ENCODE measurements at places on chromosomes 4 and X. TPM values are rescaled to one million over a fixed set of nuclear protein-coding genes. Genes with fewer than 3 reads are reported as not detected.

- peak; percentile 45 for DNase-seq
These were observed 761 bp downstream of the FGFRL1 start for GRCh38 chr4:1012034-1012739.

DNA sequence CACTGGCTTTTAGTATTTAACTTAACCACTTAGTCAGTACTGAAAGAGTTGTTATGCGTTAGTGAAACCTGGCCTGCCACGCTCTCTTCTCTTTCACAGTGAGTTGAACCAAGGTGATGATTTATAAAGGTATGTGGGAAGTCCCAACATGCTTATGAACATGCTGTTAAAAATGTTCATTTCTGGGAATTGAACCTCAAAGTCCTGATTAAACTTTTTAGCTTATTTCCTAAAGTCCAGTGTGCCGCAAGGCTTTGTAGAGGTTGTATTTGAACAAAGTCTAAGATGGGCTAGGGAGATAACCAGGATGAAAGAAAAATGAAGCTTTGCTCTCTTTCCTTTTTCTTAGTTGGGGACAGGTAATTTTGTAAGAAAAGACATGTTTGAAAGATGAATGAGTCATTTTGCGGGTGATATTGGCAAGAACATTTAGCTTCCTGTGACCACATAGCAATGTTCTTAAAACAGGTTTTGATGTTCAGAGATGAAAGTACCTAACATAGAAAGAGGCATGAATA, 270.3 kb downstream of the DTHD1 start:
- no peak for DNase-seq

DNA sequence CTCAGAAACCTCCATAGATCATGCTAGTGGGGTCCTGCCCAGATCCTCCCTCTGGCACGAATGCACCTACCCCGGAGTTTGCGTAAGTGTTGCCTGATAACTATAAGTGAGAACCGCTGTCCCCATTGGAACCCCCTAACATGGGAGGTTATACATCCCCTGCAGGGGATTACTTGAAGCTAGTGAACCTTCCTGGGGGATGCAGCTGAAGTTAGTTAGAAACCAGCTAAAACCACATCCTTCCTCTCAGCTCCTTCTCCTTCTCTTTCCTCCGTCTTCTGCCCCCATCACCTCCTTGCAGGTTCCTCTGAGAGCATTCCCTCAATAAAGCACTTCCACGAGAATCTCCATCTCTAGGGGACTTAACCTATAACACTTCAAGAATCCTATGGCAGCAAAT, 95.0 kb downstream of the ZNF827 start:
- no peak for DNase-seq

DNA sequence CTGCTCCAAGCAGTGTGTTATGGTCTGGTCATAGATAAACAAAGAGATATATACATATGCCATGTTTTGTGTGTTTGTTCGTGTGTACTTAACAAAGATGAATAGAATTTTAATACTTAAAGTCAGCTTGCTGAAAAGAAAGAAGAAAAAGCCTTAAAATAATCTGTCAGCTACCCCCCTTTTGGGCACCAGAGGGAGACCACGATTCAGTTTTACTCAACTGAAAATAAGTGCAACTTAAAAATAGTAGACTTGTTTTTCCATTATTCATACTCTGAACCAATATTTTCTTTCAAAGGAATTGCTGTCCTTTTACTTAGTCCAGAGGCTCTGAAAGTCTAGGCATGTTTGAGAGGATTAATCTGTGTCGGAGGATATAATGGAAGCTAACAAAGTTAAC, 181.7 kb upstream of the AGTR2 start:
- no peak for DNase-seq

- no peak for DNase-seq
These were observed 21.8 kb downstream of the TLR2 start for GRCh38 chr4:153705743-153706468.

DNA sequence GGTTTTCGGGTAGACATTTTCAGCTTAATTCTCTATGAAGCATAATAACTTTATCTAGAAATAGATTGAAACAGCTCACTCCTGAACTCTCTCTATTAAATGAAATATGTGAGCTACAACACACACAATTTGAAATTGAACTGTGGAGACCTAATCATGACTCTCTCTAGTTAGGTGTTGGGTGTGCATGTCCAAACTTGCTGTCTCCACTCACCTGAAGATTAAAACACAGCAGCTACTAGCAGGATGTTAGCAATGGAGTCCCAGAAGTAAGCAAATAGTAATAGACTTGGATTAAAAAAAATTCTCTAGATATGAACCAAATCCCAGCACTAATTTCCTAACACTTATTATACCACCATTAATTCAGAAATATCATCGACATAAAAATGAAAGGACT, 173.1 kb downstream of the FSTL5 start:
- DNase-seq, result no peak

DNA sequence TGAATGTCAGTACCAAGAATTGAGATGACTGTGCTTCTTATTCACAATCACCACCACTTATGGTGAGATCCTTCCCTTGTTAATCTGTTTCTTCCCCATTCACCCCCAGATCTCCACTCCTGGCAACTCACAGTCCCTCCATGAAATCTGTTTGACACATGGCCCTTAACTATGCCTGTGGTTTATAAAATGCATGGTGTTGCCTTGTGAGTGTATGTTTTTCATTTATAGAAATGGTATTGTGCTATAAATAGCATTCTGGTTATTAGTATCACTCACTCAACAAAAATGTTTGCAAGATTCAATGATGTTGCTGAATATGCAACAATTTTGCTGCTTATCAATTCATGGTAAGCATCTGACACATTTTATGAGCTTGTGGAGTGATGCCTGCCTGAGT, 131.0 kb downstream of the PRKX start:
- DNase-seq, result no peak

DNA sequence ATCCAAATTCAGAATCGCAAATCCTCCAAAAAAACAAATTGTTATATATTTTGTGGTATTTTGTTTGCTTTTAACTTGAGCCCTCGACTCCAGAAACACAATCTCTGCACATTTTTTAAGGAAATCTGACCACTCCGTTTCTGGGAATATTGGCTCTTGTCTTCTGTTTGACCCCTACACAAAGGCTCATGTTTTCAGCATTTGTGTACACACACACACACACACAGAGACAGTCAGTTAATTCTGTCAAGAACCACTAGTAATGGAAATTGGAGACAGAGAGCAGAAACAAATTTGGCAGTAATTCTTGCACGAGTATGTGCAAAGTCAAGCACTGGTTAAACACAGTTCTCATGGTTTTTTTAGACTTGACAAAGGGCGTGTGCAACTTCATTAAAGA, 115.4 kb downstream of the AFAP1 start:
- DNase-seq, result no peak

PALLD gene
- total RNA-seq, result 20.8 TPM

- peak; percentile 41 for DNase-seq
These were observed 108.4 kb downstream of the DOCK11 start for GRCh38 chrX:118603981-118604380.

DNA sequence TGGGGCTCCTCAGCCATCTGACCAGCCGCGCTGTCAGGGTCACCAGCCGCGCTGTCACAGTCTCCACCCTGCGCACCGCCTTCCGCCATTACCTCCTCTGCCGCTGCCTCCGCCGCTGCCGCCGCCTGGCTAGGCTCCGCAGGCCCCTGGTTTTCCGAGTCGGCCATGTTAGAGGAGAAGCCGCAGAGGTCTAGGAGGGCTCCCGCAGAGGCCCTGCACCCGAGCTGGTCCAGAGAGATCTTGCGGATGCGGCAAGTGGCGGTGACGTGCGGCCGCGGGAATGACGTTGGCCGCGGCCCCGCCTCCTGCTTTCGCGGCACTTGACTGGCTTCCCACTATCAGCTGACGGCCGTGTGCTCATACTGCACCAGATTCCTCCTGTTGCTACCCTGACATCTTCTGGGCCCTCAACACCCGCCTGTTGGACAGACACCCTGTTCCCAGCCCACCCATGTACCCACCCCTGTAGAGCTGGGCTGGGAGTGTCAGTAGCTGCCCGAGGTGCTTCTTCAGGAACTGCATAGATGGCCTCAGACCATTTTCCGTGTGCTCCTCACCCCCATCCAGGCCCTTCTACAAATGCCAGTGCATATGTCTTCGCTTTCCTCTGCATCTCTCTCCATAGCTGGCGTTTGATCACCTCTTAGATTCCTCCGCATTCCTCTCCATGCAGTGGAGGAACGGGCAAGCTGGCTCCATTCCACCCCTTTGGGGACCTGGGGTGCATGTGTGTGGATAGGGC, at the start of gene NAP1L5:
NAP1L5 (minus strand) TSS at position 242 of the 742 bp plus-strand sequence; CDS start at position 167, 75 bp downstream.
- DNase-seq, result peak; percentile 54

DNA sequence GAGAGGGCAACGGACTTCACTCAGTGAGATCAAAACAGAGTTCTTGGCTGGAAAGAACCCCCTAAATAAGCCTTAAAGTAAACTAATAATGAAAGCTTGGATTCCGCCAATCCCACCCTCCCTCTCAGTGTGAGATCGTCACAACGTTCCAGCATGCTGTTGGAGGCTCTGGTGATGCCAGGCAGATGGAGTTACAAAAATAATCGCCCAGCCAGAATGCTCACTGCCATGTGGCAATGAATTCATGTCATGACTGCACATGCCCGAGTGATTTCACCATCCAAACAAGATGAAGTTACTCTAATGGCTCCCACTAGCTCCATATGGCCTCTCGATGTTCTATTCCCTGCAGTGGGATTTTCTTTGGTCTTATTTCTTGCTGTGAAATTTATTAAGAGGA, 248.0 kb downstream of the SPATA18 start:
- no peak for DNase-seq

- DNase-seq, result no peak
These were observed 56.2 kb upstream of the GPRIN3 start for GRCh38 chr4:89363786-89364185.

DNA sequence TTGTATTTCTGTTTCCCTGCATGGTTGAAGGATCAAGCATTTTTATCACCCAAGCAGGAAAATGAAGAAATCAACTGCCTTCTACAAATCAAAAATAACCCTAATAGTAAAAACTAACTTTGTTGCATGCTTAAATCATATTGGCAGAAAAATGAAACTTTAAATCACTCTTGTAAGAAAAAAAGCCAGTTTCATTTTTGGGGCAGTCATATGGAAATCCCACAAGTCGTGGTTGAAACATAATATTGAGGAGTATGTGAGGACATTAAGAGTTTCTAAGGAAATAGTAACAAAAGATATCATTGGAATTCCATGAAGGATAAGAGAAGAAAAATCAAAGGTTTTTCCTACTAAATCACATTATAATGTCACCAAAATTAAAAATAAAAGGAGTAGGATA, 8.4 kb downstream of the TEC start:
- DNase-seq, result no peak

DNA sequence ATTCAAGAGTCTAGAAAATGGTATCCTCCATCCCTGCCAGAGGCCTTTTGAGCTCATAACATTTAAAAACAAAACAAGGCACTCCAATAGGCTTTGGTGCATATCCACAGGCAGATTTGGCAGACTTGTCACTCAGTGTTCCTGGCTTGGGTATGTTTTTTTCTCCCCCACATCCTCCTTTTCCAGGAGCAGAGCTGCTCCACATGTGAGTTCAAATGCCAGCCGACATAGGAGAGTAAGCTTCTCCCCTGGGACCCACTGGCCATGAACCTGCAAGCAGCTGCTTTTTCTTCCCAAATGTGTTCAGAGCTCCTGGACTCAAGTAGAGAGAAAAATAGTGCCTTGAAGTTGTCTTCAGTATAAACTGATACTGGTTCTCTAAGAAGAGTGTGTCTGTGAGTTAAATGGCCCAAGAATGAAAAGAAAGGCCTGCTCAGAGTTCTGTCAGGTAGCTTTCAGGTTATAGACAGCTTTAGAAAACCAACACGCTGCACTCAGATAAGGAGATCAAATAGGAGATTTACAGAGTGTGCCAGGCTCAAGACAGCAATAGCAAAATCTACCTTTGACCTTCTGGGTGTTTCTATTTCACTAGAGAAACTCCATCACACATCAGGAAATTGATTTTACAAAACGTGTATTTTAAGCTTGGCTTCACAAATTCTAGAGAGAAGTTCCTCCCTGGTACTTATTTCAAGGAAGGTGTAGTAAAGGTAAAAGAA, 162.5 kb upstream of the GALNT7 start:
- DNase-seq, result no peak

GRCh38 chrX:152637649-152638442, at the start of gene GABRQ:
Gene GABRQ, plus strand, starts transcription at chrX:152637895. Its CDS starts 308 bp downstream, at chrX:152638203.
- peak; percentile 90 for DNase-seq

- no peak for DNase-seq
These were observed 22.6 kb downstream of the NAP1L5 start for GRCh38 chr4:88674979-88675378.

DNA sequence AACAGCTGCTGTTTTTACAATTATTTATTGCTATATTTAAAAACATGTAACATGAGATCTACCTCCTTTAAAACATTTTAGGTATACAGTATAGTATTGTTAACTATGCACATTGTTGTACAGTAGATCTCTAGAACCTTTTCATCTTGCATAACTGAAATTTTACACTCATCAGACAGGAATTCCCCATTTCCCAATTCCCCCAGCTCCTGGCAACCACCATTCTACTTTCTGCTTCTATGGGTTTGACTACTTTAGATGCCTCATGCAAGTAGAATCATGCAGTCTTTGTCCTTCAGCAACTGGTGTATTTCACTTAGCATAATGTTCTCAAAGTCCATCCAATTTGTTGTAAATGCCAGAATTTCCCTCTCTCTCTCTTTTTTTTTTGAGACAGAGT, 9.7 kb upstream of the LSM6 start:
- no peak for DNase-seq

UCHL1 gene
- total RNA-seq, result 488 TPM

GPAT3 gene
- 1.6 TPM for total RNA-seq

DNA sequence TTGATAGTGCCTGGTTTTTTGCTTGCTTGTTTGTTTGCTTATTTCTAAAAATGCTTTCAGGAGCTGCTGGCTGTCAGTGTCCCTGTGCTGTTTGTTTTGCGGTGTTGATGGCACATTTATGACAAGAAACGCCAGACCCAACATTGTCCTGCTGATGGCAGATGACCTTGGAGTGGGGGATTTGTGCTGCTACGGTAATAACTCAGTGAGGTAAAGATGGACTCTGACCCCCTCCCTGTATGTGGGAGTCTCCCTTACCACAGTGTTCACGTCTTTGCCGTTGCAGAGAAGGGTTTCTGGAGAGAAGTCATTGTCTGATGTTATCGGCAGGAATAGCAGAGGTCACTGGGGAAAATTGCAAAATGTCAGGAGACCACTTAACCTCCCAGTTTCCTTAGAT, at the start of gene ARSH:
ARSH (plus strand) TSS at position 52 of the 400 bp plus-strand sequence; CDS start at position 119, 67 bp downstream.
- no peak for DNase-seq

HNRNPD gene
- 493 TPM for total RNA-seq

DNA sequence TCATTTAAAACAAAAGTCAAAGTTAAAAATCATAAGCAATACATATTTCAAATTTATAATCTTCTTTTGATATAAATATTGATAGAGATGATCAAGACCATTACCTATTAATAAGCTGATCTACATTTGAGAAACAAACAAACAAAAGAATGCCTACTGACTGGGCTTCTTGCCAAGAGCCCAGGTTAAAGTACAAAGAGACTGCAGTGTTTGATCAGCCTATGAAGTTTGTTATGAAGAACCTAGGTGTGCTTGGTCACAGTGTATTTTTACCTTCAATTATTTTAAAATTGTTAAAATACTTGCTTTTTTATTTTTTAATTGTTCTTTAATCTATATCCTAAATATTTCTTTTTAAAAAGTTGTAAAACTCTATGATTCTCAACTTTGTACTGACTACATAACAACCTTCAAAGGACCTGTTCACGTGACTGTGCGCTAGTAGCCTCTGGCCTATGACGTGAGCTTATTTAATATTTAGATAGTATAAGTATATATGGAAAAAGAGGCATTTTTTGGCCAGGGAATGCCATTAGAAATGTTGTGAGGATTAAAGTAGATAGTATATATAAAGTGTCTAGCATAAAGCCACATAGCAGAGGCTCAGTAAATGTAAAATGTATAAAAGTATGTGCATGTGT, 11.4 kb upstream of the SLC39A8 start:
- DNase-seq, result no peak

SMIM31 gene
- not detected for total RNA-seq

MCUB gene
- 13.1 TPM for total RNA-seq
